HepG2 (cell line): ENCODE measurements at places on chromosomes 12 and 14.

GRCh38 chr14:101195309-101195901 is 291.9 kb upstream of the RTL1 start:
- DNase-seq = no peak

GRCh38 chr12:77294016-77294415 is 228.6 kb upstream of the E2F7 start:
- no peak for DNase-seq

GRCh38 chr12:109524466-109525278 is 47.2 kb downstream of the UBE3B start:
- no peak for DNase-seq

- DNase-seq = no peak
Measured at GRCh38 chr14:52111583-52111982, 42.7 kb upstream of the NID2 start.

DNA sequence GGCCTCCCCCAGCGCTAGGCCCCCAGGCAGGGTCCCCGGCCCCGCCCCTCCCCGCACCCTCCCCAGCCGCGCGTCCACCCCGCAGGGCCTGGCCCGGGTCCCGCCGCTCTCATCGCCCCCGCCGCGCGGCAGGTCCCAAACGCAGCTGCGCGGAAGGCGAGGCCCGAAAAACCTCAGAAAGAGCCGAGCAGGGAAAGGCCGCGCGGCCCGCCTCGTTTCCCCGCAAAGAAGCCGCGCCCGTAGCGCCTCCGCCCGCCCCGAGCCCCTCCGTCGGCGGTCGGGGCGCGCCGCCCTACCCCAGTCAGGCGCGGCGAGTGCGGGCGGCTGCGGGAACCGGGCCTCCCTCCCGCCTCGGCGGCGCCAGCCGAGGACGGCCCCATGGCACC is 324 bp downstream of the POLE start:
- DNase-seq = no peak
